Inflammatory macrophage treated with lipopolysaccharide for 4 hours (primary cell): ENCODE measurements at places on chromosomes 5 and 9.

GRCh38 chr9:21758540-21758939, 43.9 kb upstream of the MTAP start:
- no peak for DNase-seq

DNA sequence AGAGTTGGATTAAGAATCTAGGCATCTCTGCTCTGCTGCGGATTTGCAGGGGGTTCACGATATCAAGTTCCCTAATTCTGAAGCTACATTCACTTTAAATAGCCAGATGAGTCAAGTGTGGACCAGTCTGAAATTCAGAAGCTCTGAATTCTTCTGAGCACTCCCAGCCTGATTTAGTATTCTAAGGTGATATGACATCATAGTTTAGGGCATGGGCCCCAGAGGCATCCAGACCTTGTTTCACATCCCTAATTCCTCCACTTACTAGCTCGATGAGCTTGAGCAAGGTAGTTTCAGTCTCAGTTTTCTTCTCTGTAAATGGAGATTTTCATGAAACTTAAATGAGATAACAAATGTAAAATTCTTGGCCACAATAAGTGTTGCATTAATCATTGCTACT, 65.2 kb downstream of the TMEM167A start:
- DNase-seq, result peak; percentile 82

- DNase-seq, result peak; percentile 2
Measured at GRCh38 chr9:7977586-7977985, 178.0 kb upstream of the DMAC1 start.

DNA sequence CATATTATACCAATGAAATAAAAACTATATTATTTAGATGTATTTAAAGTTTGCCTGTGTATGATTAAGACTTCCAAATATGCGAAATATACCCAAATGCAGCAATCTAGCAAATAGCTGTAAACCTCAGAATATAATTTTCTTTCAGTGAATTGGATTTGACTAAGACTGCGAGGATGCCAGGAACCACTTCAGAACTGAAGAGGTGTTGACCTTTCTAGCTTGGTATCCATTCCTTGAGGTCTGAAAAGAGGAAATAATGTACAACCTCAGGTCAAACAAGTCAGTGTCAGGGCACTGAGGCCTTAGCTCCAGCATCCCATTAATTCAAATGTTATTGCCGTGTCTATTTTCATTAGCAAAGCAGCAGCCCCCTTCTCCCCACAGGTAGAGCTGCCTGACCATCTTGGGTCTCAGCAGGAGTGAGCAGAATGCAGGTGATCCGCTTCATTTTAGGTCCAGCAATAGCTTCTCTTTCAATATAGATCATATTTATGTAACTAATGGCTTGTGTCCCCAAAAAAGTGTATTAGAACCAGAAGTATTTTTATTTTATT, 100.0 kb downstream of the KIAA1958 start:
- no peak for DNase-seq

DNA sequence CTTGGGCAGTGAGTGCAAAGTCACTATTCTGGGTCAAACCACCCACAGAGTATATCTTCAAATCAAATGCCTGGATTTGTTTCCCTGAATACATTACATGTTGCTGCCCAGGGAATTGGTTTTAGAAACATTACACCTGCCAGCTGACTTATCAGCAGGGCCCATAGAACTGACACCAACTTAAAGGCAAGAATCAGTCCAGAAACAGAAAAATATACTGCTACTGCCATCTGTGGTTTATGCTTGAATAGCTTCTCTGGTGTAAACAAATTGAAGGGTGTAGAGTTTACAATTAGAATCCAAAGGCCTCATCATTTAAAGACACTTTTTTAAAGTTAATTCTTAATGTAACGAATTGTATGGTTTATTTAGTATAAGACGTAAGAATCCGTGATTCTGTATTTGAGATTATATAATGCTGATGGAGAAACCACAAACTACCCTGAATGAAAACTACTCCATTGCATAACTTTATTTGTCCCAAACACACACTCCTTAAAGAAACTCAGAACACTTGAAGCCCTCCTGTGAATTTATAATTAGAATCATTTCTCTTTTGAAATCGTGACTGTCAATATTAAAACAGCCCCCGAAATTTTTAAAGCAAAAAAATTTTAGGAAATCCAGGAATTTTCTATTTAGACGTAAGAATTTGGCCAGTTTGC, 6.2 kb downstream of the NR6A1 start:
- peak; percentile 38 for DNase-seq

- peak; percentile 83 for DNase-seq
Measured at GRCh38 chr5:56350597-56351170, 117.6 kb upstream of the ANKRD55 start.

DNA sequence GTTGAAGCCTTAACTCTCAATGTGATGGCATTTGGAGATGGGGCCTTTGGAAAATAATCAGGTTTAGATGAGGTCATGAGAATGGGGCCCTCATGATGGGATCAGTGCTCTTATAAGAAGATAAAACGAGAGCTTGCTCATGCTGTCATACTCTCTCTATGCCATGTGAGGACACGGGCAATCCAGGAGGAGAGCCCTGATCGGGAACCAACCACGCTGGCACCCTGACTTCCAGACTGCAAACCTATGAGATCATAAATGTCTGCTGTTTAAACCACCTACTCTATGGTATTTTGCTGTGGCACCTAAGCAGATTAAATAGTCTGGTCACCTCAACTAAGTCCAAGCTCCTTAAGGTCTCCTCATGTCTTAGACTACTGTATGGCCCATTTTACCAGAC, 10.0 kb downstream of the HMGCS1 start:
- DNase-seq, result no peak
